ENCODE measurements at places on chromosomes 16 and 17. TPM values are rescaled to one million over a fixed set of nuclear protein-coding genes. Genes with fewer than 3 reads are reported as not detected.

The STXBP4 gene
- 4.0 TPM for total RNA-seq

- no peak for DNase-seq
Measured at GRCh38 chr17:32960815-32961214, 30.8 kb upstream of the SPACA3 start.

- no peak for DNase-seq
Measured at GRCh38 chr17:74045608-74046280, 157.7 kb upstream of the RPL38 start.

The RNF167 gene
- total RNA-seq: 52.2 TPM

GRCh38 chr16:51707666-51708065 is 556.6 kb upstream of the SALL1 start:
- no peak for DNase-seq

- DNase-seq: no peak
Measured at GRCh38 chr16:82506692-82507670, 119.8 kb upstream of the CDH13 start.

Measured in CD8-positive, alpha-beta T cell (primary cell).